HuH-7.5 (cell line): ENCODE measurements at places on chromosomes 6 and 20.

DNA sequence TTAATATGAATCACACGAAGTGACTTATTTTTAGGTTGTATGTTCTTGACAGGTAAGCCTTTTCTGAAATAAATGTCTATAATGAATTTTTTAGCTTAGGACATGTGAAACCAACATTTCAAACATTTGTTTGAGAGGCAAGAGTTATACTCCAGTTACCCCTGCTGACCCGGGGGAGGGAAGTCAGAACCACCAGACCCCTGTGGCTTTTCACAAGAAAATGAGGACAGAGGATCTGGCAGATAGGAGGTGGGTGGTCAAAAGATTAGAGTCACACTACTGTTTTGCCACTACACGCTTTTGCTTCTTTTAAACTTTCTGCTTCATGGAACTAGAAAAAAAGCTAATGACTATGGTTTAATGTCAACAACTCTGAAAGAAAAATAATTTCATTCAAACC is 27.5 kb upstream of the ADGRF4 start:
- DNase-seq, result no peak

DNA sequence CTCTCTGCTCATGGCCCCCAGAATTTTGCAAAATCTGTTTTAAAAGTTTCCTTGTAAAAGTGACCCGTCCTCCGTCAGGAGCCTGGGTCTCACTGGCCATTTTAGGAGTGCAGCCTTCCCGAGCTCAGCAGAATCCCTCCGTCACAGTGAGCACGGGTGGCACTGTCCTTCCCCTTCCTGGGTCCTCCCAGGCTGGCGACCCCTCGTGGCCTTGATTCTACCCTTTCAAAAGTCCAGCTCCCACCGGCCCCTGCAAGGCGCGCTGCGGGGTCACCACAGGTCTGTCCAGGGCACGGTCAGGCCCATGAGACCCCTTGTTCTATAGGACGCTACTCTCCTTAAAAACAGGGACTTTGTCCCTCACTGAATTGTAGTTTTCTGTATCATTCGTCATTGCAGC is 112.7 kb downstream of the PSMB1 start:
- DNase-seq, result no peak

- DNase-seq, result no peak
Observed at GRCh38 chr6:24078200-24078599, 47.8 kb upstream of the NRSN1 start.

DNA sequence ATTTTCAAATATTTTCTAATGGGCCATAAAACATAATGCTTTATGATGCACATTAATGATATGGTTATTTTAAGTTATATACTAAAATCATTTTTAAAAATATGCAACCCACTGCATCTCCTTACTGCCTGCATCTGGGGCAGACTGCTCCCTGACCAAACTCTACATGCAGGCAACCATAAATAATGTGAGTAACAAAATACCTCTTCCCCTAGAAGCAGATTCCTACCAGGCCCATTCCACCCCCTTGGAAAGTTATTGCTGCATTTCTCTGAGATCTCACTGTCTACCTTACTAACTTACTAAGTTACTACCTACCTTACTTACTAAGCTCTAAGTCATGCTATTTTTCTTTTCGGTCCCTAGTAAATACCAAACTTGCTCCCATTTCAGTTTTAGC is 71.8 kb downstream of the ATG5 start:
- DNase-seq, result no peak

DNA sequence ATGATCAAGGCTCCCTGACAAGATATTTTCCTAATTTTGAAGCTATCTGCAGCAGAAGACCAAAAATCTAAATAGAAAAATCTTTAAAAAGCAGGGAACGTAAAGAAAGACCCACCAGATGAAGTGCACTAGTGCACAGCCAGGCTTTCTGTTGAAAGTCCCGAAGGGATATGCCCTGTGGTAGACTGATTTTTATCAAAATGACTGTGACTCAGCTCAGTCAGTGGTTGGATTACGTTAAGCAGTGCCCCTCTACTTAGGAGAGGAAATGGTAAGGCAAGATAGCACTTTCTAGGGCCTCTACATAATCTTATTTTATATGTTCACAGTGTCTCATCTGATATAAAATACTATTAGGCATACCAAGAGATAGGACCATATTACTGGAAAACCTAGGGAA is 123.4 kb upstream of the RAB32 start:
- no peak for DNase-seq

DNA sequence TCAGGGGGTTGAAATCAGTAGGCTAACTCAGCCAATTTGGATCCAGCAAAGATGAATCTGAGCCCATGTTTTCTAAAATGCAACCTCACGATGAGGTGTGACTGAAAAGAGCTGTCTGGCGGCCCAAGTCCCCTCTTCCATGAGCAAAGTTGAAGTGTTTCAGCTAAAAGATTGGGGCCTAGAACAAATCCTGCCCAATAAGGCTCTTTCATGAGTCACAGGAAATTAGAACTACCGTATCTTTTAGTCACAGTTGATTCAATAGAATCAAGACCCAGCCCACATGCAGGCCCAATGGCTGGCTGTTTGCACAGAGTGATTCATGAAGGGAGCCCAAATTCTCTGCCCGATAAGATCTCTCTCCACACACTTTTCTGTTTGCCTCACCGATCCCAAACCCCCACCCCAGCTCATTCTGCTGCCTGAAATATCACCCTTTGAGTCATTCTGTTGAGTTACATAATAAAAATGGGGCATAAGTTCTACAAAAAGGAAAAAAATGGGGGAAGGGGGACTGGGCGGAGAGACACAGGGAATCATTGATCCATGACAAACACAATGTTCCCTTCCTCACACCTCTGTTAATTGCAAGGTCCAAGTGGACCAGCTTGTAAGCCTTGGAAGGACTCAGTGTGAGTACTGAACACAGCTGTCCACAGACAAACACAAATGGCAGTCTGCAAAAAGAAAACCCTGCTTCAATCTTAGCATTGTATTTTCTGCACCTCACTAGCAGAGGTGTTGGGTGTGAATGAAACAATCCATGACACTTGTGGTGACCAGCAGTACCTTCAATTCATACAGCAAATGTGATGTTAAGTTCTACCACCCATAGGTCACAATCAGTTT is 13.8 kb downstream of the FOXQ1 start:
- no peak for DNase-seq

GRCh38 chr20:17097603-17098002 is 129.2 kb upstream of the PCSK2 start:
- no peak for DNase-seq

DNA sequence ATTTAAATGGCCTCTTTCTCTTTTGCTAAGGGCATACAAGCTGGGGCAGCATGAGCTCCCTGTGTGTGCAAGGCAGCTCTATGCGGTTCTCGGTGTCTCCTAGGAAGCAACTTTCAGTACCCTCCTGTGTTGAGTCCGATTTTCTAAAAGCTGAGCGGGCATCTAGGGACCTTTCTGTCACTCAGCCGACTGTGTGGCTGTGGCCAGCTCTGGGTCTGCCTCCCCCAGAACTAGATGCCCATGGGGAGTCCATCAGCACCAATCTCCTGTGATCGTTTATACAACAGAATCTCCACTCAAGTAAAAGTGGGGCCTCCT is 7.5 kb downstream of the NELFCD start:
- no peak for DNase-seq
